ENCODE measurements at places on chromosomes 12 and 14. TPM values are rescaled to one million over a fixed set of nuclear protein-coding genes. Genes with fewer than 3 reads are reported as not detected.

The SOX5 gene
- 2.6 TPM for total RNA-seq

The AKAP3 gene
- total RNA-seq = 1.0 TPM

The RIPK3 gene
- 0.39 TPM for total RNA-seq

The C1QL4 gene
- 0.28 TPM for total RNA-seq

The RTN1 gene
- 2.8 TPM for total RNA-seq

The SERPINA1 gene
- total RNA-seq = not detected

The FAM222A gene
- total RNA-seq = 1.1 TPM

Data from H1 (cell line).